Stimulated activated naive CD4-positive, alpha-beta T cell (primary cell): ENCODE measurements at places on chromosomes 11 and 22.

- DNase-seq, result no peak
Measured at GRCh38 chr11:119599864-119600541, 129.0 kb downstream of the NECTIN1 start.

GRCh38 chr11:75993126-75993525 lies 178.1 kb downstream of the UVRAG start:
- no peak for DNase-seq

- DNase-seq, result no peak
Measured at GRCh38 chr11:41866525-41866924, 407.1 kb upstream of the LRRC4C start.

- no peak for DNase-seq
Measured at GRCh38 chr11:18265949-18266348, at the start of gene SAA1. Gene SAA1 (plus strand): TSS chr11:18266264. CDS start chr11:18266888, 624 bp downstream.

DNA sequence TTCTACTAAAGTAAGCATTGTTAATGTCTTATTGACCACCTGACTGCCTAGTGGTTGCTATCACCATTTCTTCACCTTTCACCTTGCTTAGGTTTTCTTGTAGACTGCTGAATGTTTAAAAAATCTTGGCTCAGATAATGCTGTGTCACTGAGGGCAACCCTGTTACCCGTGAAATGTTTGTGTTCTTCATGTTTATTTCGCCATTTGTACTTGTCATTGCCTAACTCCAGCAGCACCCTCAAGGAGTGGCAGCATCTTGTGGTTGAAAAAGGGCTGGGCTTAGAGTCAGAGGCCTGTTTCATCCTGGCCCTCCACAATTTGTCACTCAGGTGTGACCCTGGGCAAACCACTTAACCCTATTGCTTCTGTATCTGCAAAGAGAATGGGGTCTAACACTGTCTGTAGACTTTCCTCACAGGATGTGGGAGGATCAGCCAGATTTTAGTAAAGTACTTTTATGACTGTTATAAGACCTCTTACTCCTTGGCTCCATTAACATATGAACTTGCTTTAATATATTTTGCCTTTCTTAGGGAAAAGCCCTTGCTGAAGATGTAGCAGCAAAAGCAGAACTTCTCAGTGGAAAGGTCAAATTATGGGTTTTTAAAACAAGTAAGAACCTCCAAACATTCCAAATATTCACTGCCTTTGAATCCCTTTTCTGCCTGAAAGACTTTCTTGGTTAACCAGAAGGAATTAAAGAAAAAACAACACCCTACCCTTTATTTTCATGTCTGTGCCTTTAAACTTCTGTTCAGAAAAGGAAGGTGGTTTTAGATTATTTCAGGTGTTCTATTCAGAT lies 154.5 kb upstream of the C11orf87 start:
- no peak for DNase-seq

DNA sequence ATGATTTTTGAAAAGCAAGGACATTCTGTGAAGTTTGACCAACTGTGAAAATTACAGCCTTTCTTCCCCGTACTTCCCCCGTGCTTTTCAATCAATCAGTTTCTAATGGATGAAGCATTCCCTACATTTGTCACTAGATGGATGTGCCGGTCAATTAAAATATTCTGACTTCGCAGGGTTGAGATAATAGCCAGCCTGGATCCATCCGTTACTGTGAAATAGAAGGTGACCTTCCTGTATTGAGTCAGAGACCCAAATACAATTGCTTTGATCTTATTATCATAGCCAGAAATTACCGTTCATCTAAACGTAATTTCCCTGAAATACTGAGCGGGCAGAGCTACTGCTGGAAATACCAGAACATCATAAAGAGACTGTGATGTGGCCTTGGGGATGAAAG lies 21.1 kb upstream of the PARVB start:
- DNase-seq, result no peak

GRCh38 chr11:8685820-8686219 lies 3.2 kb downstream of the RPL27A start:
- no peak for DNase-seq

GRCh38 chr11:70099578-70100279 lies 21.6 kb downstream of the ANO1 start:
- DNase-seq, result no peak
